SHP77 (cell line): ENCODE measurements at places on chromosomes 5 and 9.

- DNase-seq: peak; percentile 54
Measured at GRCh38 chr5:31221001-31221400, 27.5 kb downstream of the CDH6 start.

DNA sequence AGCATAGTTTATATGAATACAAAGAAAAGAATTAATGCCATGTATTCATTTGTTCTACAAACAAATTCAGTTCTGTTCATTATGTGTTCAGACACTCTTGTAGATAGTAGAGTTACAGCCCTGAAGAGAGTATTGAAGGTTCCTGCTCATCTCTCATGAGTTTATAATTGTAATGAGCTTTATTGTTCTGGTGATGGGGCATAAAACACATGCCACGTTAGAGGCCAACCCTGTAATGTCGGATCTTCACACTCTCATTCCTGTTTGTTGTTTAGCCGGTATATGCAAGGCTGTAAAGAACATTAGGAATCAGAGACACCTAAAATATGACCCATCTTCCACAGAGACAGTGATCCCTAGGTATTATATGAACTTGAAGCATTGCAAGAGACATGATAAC, 214.5 kb downstream of the VPS13A start:
- DNase-seq: no peak

- no peak for DNase-seq
Measured at GRCh38 chr5:38556088-38556598, 303 bp downstream of the LIFR start.

GRCh38 chr5:177523711-177524538, 7.2 kb upstream of the DDX41 start:
- DNase-seq: no peak

DNA sequence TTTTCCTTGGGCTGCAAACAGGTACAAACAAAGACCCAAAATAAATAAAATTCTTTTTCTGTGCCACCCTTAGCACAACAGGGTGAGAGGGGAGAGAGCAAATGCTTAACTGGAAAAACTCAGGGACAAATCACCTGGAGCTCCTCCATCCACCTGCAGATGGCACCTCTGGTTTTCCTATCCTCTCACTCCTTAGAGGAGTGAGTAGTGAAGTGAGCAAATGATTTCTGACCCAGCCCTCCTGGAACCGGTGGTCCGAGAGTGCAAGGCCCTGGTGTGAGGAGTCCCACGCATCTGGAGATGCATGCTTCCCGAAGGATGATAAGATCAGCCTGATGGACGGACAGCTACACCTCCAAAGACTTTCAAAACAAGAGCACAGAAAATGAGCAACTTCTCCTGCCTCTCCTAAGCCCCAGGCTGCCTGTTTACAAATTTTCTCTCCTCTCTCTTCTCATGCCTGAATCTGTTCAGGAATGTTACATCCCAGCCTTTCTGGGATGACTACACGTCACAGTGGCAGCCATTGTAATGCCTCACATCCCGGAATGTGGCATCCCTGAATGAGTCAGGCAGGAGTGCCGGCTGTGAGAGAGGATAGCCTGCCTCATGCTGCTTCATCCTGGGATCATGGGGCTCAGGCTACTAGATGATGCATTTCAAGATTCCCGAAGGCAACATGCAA, 86.4 kb downstream of the ADRB2 start:
- no peak for DNase-seq

- no peak for DNase-seq
Measured at GRCh38 chr9:21070171-21070571, 7.6 kb downstream of the IFNB1 start.

GRCh38 chr9:36218011-36218410, 27.3 kb downstream of the CLTA start:
- no peak for DNase-seq

GRCh38 chr5:60147791-60148190, 254.3 kb upstream of the PDE4D start:
- no peak for DNase-seq

GRCh38 chr9:124306098-124306735, 48.5 kb downstream of the NEK6 start:
- no peak for DNase-seq

DNA sequence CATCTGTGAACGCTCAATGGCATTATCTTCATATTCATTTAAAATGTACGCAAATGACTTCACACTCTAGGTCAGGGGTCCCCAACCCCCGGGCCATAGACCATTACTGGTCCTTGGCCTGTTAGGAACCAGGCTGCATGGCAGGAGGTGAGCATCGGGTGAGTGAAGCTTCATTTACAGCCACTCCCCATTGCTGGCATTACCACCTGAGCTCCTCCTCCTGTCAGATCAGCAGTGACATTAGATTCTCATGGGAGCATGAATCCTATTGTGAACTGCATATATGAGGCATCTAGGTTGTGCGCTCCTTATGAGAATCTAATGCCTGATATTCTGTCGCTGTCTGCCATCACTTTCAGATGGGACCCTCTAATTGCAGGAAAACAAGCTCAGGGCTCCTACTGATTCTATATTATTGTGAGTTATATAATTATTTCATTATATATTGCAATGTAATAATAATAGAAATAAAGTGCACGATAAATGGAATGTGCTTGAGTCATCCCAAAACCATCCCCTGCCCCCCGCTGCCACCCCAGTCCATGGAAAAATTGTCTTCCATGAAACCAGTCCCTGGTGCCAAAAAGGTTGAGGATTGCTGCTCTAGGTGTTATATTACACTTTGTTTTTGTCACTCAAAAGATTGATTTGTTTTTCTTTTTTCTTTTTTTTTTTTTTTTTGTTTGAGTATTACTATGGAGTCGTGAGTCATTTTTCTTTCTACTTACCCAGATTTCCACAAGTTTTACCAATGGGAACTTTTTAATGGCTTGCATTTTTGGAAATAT, 127.2 kb downstream of the DOCK8 start:
- no peak for DNase-seq

GRCh38 chr5:78574131-78574673, 74.4 kb downstream of the LHFPL2 start:
- no peak for DNase-seq

- DNase-seq: no peak
Measured at GRCh38 chr5:7794311-7794710, 56.6 kb downstream of the CFAP90 start.

- no peak for DNase-seq
Measured at GRCh38 chr9:131298816-131299215, 9.3 kb downstream of the PLPP7 start.

DNA sequence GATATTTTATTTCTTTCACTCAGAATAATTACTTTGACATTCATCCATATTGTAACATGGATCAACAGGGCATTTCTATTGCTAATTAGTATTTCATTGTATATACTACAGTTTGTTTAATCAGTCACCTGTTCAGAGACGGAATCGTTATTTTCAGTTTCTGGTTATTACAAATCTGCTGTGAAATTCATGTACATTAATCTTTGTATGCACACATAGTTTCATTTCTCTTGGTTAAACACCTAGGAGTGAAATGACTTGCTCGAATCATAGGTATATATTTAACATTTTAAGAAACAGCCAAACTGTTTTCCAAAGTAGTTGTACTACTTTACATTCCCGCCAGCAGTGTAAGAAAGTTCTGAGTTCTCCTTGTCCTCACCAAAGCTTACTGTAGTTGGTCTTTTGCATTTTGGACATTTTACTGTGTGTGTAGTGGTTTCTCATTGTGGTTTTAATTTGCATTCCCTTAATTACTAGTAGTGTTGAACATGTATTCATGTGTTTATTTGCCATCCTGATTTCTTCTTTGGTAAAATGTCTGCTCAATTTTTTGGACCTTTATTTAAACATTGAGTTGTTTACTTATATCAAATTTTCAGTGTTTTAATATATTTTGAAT, 198.2 kb downstream of the SAXO1 start:
- DNase-seq: no peak

GRCh38 chr9:121233906-121234831, 32.5 kb upstream of the RAB14 start:
- no peak for DNase-seq

- DNase-seq: no peak
Measured at GRCh38 chr5:174355208-174355612, 309.7 kb downstream of the NSG2 start.

DNA sequence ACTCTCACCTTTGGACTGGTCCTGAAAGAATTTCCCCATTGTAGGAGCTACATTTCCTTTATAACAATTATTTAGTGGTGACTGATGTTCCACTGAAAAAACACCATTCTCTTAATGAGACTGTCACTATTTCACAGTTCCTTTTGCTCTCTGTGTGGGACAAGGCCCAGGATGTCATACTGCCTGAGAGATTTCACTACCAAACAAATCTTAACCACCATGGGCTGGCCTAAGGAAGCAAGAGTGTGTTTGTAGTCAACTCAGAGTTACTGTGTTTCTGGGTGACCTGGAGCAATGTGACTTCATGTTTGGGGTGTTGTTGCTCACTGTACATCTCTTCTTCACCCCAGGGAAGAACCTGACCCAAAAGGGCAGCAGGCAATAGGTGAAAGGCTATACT, 50.1 kb upstream of the ZNF608 start:
- DNase-seq: no peak

- DNase-seq: no peak
Measured at GRCh38 chr5:13115476-13115875, 829.0 kb downstream of the DNAH5 start.
